Dorsolateral prefrontal cortex (tissue), 122 donors: ENCODE measurements at places on chromosomes 5 and 9.

- no peak for DNase-seq
These were observed 31.1 kb downstream of the SSBP2 start for GRCh38 chr5:81719743-81720345.

- no peak for DNase-seq
These were observed 42.7 kb downstream of the ACER2 start for GRCh38 chr9:19451240-19452087.

DNA sequence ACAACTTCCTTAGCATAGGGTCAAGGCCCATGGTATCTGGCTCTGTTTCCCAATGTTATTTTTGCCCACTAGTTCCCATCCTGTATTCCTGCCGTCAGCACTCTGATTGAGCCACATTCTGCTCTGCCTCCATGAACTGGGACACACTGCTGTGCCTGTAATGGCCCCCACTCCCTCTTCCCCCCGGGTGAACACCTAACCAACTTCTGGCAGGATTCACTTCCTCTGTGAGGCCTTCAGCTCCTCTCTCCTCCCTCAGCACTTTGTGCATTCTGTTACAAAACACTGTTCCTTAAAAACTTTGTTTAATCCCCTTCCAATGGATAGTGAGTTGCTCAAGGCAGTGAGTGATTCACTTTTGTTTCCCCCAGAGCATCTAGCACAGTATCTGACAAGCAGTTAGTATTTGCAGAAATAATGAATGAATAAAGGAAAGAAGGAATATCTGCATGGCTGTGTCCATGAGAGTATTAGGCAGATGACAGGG is 183.6 kb downstream of the EFNA5 start:
- DNase-seq = no peak

DNA sequence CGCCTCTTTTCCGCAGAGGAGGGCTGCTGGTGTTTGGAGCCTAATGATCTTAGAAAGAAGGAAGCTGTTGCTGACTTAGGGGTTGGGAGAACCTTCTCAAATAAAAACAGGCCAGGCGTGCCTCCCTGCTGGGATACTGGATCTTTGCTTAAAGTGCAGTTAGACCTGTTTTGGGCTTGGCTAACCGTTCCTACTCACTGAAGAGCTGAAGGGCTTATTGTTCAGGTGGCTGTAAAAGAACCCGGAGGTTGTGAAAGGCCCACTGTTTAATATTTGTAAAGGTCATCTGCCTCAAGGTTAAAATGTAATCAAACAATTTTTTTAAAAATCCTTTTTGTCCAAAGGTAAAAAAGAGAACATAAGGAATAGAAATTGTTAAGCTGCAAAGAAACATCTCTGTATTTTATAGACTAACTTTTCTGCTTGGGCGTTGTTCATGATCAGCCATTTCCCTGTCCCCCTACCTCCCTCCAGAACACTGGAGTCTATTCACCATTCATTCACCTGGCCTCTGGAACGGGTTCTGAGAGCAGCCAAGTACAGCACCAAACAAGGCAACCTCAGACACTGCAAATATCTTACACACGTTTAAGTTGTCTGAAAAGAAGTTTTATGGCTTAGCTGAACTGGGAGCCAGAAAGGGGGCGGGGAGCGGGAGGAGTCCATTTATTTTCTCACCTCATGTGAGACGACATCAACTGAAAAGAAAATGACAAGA is 18.6 kb upstream of the MTMR12 start:
- DNase-seq = no peak

GRCh38 chr9:33799928-33800704 is 4.8 kb downstream of the PRSS3 start:
- DNase-seq = no peak

DNA sequence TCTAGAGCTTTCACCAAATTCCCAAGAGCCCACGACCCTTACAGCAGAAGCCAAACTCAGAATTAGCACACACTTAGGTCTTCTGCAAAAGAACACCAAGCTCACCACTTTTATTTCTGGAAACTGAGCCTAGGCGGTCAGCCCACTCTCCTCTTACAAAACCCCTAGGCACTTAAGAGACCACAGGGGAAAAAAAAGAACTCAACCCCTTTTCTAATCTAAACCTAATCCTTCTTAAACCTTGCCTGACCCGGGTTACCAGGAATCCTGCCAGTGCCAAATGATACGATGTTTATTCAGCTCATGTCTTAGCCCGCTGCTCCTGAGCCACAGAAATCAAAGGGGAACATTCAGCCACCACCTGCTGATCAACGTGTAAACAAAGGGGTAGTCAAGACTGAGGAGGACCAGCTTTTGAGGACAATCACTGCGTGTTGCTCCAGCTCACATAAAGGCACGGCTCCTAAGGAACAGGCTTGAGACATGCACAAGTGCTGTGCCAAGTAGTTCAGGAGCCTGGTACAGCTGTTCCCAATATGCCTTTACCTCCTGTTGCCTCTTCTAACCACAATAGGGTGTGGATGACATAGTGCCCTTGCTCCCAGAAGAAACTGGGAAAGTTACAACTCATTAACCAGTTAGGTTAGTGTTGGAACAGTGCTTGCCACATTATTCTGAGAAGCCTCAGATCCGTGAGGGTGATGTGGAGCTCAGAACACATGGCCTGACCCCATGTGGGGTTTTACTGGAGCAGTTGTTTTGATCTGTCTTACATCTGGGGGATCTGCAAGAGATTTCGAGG is 49.3 kb downstream of the ZFAND5 start:
- no peak for DNase-seq

DNA sequence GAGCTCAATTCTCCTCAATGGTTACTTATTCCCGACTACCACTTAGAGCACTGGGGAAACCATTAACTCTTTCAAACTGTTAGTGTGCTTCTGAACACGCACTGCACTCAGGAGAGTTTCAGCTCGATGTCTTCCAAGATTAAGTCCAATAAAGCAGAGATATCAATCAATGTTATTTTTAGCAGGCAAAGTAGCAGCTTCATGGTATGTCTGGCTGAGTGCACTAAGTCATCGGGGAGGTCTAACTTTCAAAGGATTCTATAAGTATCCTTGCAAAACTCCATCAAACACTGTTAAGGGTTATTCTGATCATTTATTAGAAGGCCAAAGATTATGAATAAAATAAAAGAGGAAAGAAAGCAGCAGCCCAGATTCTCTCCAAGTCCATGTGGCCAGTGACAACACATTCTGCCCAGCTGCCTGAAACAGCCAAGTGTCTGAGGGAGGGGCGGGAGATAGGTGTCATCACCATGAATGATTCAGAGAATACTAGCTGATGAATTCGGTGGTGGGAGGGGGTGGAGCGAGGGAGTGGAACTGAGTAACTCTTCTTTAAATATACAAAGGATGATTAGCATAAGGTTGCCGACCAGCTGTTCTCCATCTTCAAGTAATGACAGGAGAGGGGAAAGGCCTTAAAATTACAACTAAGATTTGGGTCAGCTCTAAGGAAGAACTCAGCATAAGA is 21.3 kb downstream of the NREP start:
- peak; percentile 52 for DNase-seq

DNA sequence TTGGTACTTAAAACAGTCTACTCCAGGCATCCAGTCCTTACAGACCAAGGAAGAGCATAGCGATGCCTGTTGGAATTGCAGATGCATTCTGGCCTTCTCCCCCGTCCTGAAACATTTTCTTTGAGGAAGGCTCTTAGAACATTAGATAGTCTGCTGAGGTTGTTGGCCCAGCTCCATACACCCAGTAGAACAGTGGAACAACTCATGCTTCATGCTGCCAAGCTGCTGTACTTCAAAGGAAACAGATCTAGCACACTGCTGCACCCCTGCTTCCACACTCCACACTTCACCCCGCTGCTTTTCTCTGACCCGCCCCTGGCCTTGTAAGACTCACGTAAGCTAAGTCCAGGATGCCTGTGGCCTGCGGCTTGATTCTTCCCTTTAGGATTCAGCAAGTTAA is 33.4 kb upstream of the NCS1 start:
- peak; percentile 87 for DNase-seq

GRCh38 chr5:132184588-132184987 is 43.1 kb downstream of the P4HA2 start:
- no peak for DNase-seq

- no peak for DNase-seq
These were observed 10.7 kb upstream of the SERINC5 start for GRCh38 chr5:80266566-80266965.

- DNase-seq = no peak
These were observed 38.3 kb upstream of the FCN2 start for GRCh38 chr9:134842321-134842720.

- DNase-seq = no peak
These were observed 370.0 kb downstream of the ZSWIM6 start for GRCh38 chr5:61701877-61702602.

DNA sequence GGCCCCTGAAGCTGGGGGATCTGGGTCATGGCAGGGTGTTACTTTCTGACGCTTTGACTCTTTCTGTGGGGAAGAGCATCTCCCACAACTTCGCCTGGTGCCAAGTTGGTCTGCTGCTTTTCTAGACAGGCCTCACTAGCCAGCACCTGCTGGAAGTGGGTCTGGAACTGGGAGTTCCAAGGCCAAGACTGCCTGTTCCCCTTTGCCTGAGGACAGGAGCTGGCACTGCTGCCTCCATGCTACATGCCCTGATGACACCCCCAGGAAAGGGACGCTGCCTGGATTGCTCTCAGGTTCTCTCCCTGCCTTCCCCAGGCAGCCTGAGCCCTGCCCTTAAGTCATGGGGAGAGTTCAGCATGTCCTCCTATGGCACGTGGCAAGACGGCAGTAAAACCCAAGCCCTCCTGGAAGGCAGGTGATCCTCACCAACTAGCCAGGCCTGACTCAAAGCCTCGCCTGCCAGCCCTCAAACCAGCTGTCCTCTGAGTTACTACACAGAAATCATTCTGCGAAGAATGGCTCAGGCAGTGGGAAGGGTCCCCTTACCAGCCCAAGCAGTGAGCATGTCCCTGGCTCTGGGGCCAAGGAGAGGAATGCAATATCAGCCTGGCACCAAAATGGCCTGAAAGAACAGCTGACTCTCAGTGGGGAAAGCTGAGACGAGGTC is 35.8 kb downstream of the SEC61B start:
- no peak for DNase-seq

- DNase-seq = no peak
These were observed 305.0 kb upstream of the MEF2C start for GRCh38 chr5:89187883-89188465.

DNA sequence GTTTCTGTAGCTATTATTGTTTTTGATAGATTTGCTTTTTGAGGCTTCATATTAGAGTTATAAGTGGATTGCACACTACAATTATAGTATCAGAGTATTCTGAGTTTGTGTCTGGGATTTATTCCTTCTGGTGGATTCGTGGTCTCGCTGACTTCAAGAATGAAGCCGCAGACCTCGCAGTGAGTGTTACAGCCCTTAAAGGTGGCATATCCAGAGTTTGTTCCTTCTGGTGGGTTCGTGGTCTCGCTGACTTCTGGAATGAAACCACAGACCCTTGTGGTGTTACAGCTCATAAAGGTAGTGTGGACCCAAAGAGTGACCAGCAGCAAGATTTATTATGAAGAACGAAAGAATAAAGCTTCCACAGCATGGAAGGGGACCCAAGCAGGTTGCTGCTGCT is 6.9 kb upstream of the EMB start:
- no peak for DNase-seq

DNA sequence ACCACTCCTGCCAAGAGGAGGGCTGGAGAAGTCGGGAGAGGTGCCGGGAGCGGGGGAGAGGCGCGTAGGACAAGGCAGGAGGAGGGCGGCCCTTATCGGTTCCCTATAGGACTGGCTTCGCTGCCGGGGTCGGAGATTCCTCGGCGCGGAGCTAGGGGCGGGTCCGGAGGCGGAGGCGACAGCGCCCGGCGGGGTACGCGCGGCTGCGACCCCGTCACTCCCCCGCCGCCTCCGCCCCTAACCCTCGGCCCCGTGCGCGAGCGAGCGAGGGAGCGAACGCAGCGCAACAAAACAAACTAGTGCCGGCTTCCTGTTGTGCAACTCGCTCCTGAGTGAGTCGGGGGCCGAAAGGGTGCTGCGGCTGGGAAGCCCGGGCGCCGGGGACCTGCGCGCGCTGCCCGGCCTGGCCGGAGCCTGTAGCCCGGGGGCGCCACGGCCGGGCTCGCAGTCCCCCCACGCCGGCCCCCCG is 2.0 kb downstream of the GLIS3 start:
- peak; percentile 48 for DNase-seq

GRCh38 chr9:117739624-117740347 is 35.6 kb downstream of the TLR4 start:
- DNase-seq = no peak

GRCh38 chr9:130186839-130187522 is 14.8 kb downstream of the NCS1 start:
- DNase-seq = peak; percentile 73

GRCh38 chr9:132116583-132116982 is 36.9 kb upstream of the MED27 start:
- DNase-seq = no peak

DNA sequence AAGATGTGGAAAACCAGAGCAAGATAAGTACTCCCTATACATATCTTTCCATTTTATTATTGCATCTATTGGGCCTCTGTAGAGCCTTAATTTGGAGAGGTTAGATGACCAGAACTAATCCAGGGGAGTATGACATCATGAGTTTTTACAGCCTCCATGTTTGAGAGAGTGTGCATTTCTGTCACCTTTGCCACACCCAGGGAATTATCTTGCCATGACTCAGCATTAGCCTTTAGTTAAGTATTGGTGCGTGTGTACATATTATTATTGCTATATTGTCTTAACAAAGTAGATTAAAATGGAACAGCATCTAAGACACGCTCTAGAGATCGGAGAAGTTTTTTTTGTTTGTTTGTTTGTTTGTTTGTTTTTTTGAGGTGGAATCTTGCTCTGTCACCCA is 27.6 kb downstream of the DIMT1 start:
- DNase-seq = no peak

DNA sequence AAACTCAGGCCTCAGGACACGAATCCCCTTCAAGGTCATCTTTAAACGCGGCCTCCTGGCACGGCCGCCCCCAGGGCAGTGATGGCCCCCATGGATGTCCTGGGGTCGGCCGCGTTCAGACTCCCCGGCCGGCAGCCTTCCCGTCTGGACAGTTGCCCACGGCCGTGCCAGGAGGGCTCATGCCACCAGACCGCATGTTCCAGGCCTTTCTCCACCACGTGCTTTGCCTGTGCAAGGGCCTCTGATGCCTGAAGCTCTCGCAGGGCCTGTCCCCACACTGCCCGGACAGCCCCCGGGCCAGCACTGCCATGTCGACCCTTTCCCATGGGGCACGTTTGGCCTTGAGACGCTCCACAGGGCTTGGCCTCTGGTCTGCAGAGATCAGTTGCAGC is 34.6 kb downstream of the SLC9A3 start:
- DNase-seq = no peak

- DNase-seq = no peak
These were observed 61.8 kb downstream of the BRINP1 start for GRCh38 chr9:119307471-119307870.
